ENCODE measurements at places on chromosomes 2 and 18. TPM values are rescaled to one million over a fixed set of nuclear protein-coding genes. Genes with fewer than 3 reads are reported as not detected.

The GRHL1 gene
- total RNA-seq = 14.1 TPM

The SERPINB3 gene
- 33.7 TPM for total RNA-seq

The C1QL2 gene
- total RNA-seq = not detected

The MC5R gene
- total RNA-seq = not detected

The TXNDC2 gene
- not detected for total RNA-seq

The CPO gene
- not detected for total RNA-seq

The CDCA7 gene
- 3.1 TPM for total RNA-seq

The HOXD13 gene
- not detected for total RNA-seq

The UGT1A10 gene
- total RNA-seq = not detected

The IL18R1 gene
- total RNA-seq = 5.1 TPM

The CNGA3 gene
- not detected for total RNA-seq

The ABCG5 gene
- total RNA-seq = not detected

The NPPC gene
- not detected for total RNA-seq

The MERTK gene
- 2.2 TPM for total RNA-seq

The VWC2L gene
- total RNA-seq = not detected

The TGFA gene
- total RNA-seq = 248 TPM

The SERPINB10 gene
- total RNA-seq = 4.8 TPM

The GDF7 gene
- under 0.01 TPM for total RNA-seq

The CRYGD gene
- total RNA-seq = not detected

The CD8A gene
- total RNA-seq = under 0.01 TPM

The OSR1 gene
- 1.7 TPM for total RNA-seq

The TANC1 gene
- 22.6 TPM for total RNA-seq

The GPAT2 gene
- total RNA-seq = 1.5 TPM
